ENCODE measurements at places on chromosomes 12 and 14.
A peak's percentile ranks its signal among the peaks of the same experiment; 100 is the strongest.

- DNase-seq, result no peak
Measured at GRCh38 chr14:95221531-95221930, 64.2 kb upstream of the DICER1 start.

- DNase-seq, result no peak
Measured at GRCh38 chr12:88895634-88896033, 315.4 kb upstream of the KITLG start.

- no peak for DNase-seq
Measured at GRCh38 chr14:21192875-21193535, 37.1 kb upstream of the OR5AU1 start.

DNA sequence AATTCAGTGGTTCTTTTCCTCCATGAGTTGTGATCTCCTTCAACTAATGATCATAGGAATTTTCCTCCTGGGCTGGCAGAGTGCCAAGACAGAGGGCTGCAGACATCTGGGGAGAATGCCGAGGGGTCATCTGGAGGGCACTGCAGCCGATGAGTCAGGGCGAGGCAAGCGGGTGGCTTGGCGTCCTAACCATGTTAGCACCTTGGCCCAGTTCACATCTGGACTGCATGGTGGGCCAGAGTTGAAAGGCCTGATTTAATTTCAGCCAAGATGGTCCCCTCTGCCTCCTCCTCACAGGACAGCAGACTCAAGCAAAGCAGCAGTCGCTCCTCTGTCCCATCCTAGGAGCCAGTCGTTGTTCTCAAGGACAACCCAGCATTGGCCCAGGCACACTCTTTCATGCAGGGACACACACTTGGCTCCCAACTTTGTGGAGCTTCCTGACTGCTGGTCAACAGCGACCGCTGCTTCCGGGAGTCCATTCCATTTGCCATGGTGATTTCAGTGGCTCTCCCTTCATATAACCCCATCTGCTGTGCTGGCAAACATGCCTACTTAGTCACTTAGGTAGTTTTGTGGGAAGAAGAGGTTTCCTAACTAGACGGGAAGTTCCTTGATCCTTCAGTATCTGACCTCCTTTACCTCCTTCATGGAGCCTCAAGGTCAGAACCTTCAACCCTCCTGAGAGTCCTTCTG is 161.8 kb downstream of the TTC8 start:
- DNase-seq, result no peak

DNA sequence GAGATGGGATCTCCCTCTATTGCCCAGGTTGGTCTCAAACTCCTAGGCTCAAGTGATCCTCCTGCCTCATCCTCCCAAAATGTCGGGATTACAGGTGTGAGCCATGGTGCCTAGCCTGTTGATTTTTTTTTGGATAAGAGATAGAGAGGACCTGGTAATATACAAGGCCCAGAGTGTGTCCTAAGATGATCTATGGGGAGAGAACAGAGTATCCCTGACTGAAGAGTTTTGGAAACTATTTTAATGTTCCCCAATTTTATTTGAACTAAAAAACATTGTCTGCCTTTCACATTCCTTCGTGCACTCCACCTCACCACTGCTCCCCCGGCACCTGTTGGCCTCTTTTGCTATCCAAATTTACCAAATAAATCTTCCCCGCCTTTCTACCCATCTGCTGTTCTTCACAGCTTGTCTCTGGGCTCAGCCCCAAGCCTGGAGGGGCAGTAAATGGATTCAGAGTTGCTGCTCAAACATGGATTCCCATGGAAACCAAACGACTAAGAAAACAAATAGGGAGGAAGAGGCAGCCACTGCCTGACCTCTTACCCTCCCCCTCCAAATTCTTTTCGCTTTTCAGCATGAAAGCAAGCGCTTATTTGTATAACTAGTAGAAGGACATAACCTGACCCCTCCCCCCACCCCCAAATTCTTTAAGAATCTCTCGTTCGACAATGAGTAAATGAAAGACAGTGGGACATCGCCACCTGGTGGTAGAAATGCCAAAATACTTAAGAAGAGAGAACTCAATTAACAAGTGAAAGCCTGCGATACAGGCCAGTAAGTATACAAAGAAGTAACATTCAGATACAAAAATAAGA is 22.6 kb downstream of the OR10G3 start:
- DNase-seq, result peak; percentile 75

- DNase-seq, result no peak
Measured at GRCh38 chr12:3216726-3217682, 139.8 kb downstream of the TSPAN9 start.

DNA sequence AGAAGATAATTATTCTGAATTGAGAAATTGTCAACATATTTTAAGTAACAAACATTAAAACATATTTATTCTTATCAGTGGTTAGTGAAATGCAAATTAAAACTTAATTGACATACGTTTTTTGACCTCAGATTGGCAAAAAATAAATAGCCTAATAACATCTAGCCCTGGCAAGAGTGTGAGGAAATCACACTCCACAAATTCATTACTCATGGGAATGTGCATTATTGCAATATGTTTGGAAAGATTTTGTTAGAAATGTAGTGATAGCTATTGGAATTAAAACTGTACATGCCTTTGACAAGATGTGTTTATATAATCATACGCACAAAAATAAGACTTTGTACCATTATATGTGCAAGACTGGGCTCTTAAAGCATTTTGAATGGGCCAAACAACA is 168.6 kb downstream of the KITLG start:
- no peak for DNase-seq

DNA sequence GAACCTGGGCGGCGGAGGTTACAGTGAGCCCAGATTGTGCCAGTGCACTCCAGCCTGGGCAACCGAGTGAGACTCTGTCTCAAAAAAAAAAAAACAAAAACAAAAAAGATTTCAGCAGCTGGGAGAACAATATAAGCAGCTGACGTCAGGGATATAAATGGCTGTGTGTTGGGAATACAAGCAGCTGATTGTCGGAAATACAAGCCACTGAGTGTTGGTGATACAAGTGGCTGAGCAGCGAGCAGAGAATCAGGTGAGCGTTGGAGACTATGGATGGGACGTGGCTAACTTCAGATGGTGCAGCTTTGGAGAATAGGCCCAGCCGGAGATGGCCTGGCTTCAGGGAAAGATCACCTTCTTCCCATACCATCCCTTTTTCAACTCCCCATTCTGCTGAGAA is 32.0 kb downstream of the PSEN1 start:
- DNase-seq, result no peak

GRCh38 chr12:43118234-43118633 is 433.8 kb downstream of the ADAMTS20 start:
- no peak for DNase-seq

GRCh38 chr14:102171173-102172020 is 31.7 kb downstream of the WDR20 start:
- no peak for DNase-seq

DNA sequence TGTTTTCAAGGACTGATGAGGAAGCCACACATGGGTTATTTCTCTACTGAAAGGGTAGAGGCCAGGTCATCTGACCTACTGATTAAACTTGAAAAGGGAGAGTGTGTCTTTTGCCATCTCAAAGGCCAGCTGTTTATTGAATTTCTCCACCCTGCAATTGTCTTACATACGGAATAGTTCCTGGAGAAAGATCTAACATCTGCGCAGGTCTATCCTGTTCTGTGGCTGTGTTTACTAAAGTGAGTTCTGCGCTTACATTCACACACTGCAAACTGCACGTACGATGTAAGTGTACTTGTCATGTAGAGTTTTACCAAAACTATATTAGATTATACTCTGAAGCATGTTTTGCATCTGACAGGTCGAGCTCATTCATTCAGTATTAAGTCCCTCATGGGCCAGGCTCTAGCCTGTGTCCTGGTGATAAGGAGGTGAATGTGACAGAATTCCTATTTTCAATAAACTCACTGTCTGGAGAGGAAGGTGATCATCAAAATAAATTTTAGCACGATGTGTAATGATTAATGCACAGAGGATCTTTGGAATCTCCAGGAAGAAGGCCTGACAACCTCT is 96.6 kb downstream of the PRKCH start:
- DNase-seq, result no peak

- no peak for DNase-seq
Measured at GRCh38 chr12:124739953-124740561, 123.6 kb downstream of the SCARB1 start.

DNA sequence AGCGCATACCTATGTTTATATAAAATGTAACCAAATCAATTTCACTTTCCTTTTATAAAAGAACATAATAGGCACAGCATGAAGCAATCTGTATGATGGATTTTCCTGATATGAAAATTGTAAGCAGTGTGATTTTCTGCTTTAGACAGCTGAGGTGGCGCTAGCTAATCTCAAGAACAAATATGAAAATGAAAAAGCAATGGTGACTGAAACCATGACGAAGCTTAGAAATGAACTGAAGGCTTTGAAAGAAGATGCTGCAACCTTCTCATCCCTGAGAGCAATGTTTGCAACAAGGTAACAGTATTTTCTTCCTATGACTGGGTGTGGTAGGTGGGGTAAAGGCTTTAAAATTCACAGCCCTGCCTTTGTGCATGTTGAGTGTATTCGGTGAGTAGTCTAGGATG is 65.0 kb upstream of the FGD4 start:
- DNase-seq, result no peak

DNA sequence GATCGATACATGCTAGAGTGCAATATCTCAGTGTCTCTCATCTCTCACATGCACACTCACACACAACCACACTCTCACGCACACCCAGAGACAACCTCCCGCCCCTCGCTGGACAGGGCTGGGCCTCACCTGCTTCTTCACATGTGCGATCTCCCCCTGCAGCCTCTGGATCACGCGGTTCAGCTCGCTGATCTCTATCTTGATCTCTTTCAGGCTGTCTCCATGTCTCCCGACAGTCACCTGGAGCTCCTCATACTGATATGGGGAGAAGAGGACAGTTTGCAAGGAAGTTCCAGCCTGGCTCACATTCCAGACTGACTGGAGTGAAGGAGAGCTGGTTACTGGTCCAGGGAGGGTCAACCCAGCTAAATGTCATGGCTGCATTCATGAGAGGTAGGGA is 4.4 kb downstream of the KRT2 start:
- DNase-seq, result no peak

- DNase-seq, result no peak
Measured at GRCh38 chr12:110436231-110436630, 13.9 kb downstream of the ARPC3 start.

- DNase-seq, result no peak
Measured at GRCh38 chr14:79424462-79424861, 786.8 kb downstream of the DIO2 start.

DNA sequence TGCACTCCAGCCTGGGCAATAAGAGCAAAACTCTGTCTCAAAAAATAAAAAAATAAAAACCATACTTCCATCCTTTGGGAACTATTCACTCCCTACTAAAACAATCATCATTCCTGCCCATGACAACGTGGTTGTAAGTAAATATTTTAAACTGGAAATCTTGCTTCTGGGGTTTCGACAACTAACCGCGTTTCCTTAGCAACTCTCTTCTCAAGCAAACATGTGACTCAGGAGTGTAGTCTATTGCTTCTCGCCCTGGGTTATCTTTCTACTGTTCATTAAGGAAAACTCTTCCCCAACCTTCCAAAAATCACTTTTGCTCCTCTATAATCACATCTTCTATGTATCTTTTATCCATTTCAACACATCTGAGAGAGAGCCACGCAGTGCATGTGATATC is 21.8 kb downstream of the APPL2 start:
- no peak for DNase-seq

- no peak for DNase-seq
Measured at GRCh38 chr12:79058342-79058741, 193.8 kb downstream of the SYT1 start.

GRCh38 chr14:34671716-34672115 is 41.8 kb upstream of the SNX6 start:
- no peak for DNase-seq

- DNase-seq, result no peak
Measured at GRCh38 chr12:75020068-75020557, 189.5 kb downstream of the KCNC2 start.

- DNase-seq, result no peak
Measured at GRCh38 chr12:110084314-110085015, 36.1 kb upstream of the C12orf76 start.

GRCh38 chr14:82757776-82758175 is 1224.1 kb upstream of the SEL1L start:
- no peak for DNase-seq

GRCh38 chr12:128361400-128361995 is 94.5 kb downstream of the TMEM132C start:
- DNase-seq, result no peak

- DNase-seq, result no peak
Measured at GRCh38 chr14:100375266-100375962, 52.3 kb downstream of the SLC25A47 start.

DNA sequence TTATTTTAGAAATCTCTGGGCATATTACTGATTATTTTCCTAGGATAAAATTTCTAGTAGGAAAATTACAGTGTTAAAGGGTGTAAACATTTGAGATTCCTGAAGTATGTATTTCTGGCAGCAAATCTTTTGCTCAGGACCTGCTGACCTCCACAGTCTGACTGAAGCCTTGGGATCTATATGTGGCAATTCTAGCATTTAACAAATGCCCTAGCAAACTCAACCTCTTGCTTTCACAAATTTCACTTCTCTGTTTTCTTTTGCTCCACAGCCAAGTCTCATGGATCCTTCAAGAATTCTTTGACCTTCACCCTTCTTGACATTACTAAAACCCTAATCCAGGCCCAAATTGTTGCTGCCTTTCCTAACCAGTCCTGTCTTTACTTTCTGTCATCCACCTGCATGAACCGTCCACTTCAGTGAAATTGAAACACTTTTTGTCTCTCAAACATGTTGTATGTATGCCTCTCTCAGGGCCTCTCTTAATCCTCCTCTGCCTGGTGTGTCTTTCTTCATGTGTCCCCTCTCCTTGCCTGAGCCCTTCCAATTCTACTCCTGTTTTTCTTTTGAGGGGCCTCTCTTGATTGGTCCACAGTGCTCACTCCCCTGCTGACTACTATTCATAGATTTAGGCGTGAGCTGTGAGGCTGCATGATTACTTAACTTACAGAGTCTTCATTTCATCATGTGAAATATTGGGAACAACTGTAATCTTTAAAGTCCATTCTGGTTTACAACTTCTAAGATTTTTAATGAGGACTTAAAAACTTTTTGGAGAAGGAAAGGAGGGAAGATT is 5.1 kb upstream of the DYRK4 start:
- no peak for DNase-seq

DNA sequence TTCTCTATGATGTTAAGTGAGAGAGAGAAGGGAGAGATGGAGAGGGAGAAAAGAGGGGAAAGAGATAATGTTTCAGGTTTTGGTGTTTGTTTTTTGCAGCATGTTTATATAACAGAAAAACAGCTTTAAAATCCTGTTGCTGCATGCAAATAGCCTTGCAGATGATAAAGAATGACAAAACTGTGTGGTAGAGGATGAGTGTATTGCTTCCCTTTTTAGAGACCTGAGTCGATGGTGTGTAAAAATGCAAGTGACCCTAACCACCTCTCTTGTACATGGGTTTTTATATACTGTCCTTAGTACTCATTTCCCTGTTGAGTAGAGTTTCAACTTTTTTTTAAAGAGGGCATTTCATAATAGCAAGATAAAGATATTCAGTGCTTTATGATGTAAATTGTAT is 249.1 kb downstream of the AKAP6 start:
- no peak for DNase-seq

DNA sequence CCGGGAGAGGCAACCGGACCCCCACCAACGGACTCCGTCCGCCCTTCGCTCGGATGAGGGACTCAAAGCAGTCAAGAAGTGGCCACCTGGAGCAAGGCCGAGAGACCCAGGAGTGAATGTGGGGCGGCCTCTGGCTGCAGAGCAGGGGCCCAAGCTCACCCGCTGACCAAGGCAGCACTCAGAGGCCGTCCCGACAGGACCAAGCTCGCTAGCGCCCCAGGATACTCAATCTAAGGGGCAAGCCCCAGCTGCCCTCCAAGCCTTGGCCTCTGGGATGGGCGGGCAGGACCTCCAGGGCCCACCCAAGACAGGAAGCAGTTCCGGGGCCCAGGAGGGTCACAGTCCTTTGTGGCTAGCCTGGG is 936 bp downstream of the AKT1 start:
- peak; percentile 37 for DNase-seq

GRCh38 chr12:26810330-26810729 is 22.7 kb downstream of the ITPR2 start:
- no peak for DNase-seq
